Astrocyte of the spinal cord (primary cell): ENCODE measurements at places on chromosomes 7 and 10.
A peak's percentile ranks its signal among the peaks of the same experiment; 100 is the strongest.

DNA sequence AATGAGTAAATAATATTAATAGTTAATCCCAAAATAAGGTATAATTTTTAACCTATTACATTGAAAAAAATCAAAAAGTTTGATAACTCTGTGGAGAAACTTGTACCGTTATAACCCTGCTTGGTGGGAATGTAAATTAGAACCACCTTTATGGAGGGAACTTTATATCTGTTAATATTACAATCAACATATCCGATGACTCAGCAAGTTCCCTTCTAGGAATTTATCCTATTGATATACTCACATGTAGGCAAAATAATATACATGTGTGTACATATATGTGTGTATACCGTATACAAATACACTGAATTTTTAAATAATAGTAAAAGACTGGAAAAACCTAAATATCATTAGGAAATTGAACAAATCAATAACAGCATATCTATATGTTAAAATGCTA, 54.7 kb downstream of the PANK1 start:
- no peak for DNase-seq

- DNase-seq: no peak
Measured at GRCh38 chr10:6988654-6989053, 408.6 kb upstream of the PRKCQ start.

DNA sequence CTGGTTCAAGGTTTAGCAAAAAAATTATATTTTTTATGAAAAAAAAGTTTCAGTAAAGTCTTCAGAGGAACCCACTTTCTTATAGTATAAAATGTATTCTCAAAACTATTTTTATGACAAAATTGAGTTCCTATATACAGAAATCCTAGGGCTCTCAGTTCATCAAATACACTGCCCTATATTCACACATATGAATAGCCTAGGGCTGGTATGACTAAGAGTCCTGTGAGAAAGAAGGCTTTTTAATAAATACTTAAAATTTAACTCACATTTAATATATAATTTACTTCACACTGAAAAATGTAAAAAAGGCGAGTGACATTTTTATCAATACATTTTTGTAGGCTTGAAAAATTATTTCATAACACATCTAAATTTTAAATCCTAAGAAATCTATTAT, 16.6 kb downstream of the CHCHD3 start:
- DNase-seq: no peak

DNA sequence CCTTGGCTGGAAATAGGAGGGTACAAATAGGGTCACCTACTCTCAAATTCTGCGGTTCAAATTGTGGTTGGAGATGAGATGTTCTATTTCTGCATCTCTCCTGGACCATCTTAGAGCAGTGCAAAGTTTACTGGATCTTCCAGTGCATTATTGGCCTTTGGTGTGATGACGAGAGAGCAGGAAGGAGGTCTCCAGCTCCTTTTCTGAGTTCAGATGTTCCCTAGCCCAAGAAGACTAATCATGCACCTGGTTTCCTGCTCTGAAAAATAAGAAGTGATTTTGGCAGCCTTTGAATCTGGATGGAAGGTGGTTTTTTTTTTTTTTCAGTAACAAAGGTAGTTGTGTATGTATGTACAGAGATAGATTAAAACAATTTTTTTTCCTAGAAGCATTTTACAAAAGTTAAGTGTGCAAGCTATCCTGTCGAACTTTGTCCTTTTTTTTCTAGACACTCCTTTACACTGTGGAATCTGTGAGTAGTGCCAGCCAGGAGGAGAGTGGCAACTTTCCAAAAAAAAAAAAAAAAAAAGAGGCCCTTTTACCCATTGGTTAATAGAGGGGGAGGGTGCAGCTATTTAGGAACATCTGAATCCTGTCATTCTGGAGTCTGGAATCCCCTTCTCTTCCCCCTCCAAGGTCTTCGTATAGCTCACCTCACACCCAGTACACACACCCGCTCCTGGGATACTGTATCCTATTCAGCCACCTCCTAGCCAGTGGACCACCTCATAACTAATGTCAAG, 26.3 kb downstream of the PAPSS2 start:
- no peak for DNase-seq

- DNase-seq: no peak
Measured at GRCh38 chr7:154789404-154789803, 213.5 kb downstream of the PAXIP1 start.

- peak; percentile 53 for DNase-seq
Measured at GRCh38 chr7:55308186-55308929, 56.8 kb upstream of the LANCL2 start.

DNA sequence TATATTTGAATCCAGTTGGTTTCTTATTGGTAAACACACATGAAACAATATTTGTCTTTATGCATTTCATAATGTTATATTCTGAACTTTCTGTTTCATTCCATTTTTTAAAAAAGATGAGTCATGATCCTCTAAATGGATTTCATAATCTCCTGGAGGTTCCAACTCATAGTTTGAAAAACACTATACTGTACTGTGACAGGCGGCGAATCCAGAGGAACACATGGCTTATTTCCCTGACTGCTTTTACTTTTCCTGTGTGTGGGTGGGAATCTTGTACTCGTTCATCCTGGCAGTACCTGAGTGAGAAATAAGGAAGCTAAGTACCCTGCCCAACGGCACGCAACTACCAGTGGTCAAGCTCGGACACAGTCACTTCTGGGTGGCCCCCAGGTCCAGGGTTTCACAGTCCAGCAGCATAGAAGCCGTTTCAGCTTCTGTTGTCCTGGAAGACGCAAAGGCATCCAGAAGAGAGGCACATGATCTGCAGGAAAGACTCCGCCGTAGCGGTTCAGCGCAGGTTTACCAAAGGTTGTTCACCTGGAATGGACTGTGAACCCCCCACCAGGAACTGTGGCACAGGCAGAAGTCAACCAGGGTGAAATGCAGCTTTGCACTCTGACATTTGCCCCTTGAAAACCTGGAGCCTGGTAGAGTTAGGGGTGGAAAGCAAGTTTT, 117.7 kb downstream of the CCNY start:
- no peak for DNase-seq

- DNase-seq: no peak
Measured at GRCh38 chr7:149257146-149257545, 4.8 kb upstream of the ZNF783 start.

DNA sequence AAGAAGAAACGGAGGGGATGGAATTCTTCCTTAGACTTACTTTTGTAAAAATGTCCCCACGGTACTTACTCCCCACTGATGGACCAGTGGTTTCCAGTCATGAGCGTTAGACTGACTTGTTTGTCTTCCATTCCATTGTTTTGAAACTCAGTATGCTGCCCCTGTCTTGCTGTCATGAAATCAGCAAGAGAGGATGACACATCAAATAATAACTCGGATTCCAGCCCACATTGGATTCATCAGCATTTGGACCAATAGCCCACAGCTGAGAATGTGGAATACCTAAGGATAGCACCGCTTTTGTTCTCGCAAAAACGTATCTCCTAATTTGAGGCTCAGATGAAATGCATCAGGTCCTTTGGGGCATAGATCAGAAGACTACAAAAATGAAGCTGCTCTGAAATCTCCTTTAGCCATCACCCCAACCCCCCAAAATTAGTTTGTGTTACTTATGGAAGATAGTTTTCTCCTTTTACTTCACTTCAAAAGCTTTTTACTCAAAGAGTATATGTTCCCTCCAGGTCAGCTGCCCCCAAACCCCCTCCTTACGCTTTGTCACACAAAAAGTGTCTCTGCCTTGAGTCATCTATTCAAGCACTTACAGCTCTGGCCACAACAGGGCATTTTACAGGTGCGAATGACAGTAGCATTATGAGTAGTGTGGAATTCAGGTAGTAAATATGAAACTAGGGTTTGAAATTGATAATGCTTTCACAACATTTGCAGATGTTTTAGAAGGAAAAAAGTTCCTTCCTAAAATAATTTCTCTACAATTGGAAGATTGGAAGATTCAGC, 158.7 kb upstream of the LANCL2 start:
- peak; percentile 78 for DNase-seq

GRCh38 chr10:3068201-3068967, 1.0 kb downstream of the PFKP start:
- DNase-seq: peak; percentile 77

DNA sequence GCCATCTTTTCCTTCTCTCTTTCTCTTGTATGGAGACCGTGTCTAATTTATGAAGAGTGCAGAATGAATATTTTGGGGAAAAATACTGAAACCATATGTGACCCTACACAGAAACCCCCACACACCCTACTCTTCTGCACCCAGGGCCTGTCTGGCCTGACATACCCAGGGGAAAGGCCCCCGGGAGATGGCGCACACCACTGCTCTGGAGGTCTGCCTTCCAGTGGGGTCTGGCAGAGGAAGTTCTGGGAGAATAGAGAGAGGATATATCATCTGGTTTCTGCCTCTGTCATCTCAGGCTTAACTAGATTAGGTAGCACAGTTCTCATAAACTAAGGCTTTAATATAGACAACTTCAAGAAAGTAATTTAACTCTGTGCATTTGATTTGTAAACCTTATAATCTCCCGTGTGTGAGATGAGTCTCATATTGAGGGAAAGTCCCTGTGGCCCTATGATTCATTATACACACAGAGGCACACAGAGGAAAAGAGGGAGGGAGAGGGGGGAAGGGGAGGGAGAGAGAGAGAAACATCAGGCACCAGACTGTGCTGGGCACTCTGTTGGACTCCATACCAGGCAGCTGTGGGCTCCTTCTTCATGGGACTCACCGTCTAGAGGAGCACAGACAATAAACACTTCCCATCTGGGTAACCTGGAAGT, 123.3 kb downstream of the AOAH start:
- DNase-seq: peak; percentile 49

- peak; percentile 29 for DNase-seq
Measured at GRCh38 chr10:15369256-15370211, 1.6 kb downstream of the FAM171A1 start.

- no peak for DNase-seq
Measured at GRCh38 chr10:117550599-117551329, 8.2 kb downstream of the EMX2 start.

GRCh38 chr10:5943536-5943935, 33.8 kb downstream of the IL15RA start:
- peak; percentile 40 for DNase-seq

DNA sequence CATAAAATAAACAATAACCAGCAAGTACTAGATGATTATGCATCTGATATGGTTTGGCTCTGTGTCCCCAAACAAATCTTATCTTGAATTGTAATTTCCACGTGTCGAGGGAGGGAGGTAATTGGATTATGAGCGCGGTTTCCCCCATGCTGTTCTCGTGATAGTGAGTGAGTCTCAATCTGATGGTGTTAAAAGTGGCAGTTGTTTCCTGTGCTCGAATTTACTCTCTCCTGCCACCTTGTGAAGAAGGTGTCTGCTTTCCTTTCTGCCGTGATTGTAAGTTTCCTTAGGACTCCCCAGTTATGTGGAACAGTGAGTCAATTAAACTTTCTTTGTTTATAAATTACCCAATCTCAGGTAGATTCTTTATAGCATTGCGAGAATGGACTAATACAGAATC, 15.1 kb downstream of the CNTNAP2 start:
- DNase-seq: no peak

DNA sequence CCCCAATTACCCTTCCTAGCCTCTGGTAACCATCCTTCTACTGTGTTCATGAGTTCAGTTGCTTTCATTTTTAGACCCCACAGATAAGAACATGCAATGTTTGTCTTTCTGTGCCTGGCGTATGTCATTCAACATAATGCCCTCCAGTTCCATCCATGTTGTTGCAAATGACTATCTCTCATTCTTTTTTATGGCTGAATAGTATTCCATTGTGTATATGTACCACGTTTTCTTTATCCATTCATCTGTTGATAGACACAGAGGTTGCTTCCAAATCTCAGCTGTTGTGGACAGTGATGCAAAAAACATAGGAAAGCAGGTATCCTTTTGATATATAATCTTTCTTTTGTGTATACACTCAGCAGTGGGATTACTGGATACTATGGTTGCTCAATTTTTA, 51.2 kb downstream of the RAPGEF5 start:
- DNase-seq: no peak

DNA sequence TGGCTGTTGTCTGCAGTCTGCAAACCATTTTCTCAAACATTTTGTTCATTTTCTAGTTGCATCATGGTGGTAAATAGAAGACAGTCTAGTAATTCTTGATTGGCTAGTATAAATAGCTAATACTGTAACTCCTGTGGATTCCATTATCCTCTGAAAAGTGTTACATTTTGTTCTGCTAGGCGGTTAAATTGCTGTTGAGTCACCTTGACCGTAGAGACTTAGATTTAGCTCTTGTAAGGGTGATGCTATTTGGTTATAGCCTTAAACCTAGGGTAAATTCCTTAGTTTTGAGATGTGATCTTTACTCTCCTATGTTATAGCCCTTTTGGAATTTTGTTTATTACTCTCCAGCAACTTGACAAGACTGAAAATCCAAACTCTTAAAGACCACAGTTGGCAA, 58.8 kb downstream of the SHOC2 start:
- DNase-seq: peak; percentile 68

GRCh38 chr7:34487391-34488115, 170.5 kb upstream of the NPSR1 start:
- no peak for DNase-seq

GRCh38 chr7:150447966-150448788, 2.3 kb upstream of the GIMAP8 start:
- no peak for DNase-seq

- peak; percentile 78 for DNase-seq
Measured at GRCh38 chr10:31896968-31897384, 31.7 kb downstream of the ARHGAP12 start.

DNA sequence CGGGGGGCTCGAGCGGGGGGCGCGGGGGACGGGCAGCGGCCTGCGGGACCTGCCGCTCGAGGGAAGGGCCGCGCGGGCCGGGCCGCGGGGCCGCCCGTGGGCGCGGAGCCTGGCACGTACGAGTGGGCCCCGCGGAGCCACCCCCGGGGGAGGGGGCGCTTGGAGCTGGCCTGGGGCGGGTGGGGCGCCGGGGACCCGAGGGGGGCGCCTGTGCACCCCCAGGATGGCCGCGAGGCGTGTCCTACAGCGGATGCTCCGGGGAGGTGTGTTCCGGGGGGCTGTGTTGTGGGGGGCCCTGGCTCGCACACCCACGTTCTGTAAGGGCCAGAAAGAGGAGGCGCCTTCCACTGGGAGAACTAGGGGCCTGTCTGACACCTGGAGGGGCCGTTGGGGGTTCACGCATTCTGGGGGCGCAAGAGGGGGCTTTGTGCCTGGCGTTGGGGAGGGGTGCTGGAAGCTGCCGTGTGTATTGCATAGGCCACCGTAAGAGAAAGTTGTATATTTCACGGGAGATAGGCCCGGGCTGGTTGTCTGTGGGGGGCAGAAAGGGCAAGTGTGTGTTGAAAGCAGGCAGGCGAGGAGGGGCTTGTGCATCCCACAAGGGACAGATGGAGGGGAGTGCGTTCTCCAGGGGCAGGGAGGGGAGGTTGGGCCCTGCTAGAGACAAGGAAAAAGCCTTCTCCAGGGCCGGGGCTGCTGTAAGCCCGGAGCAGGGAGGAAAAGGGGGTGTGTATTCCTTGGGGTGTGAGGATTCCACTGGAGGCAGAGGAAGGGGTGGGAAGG, 663 bp downstream of the VPS37D start:
- no peak for DNase-seq

DNA sequence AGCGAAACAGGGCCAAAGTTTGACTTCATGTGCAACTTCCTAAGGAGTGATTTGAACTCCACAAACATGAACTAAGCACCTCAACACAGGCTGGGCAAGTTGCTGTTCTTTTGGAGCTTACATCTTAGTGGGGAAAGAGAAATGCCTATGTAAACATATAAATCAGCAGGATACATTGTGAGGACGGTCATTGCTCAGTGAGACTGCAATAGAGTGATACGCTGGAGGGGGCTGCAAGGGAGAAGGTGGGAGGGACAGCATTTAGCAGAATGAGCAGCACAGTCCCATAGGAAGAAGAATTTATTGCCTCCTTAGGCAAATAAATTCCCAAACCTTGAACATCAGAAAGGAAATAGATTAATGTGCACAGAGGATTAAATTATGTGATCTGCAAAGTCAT, 90.0 kb downstream of the EGFR start:
- DNase-seq: peak; percentile 52
